Activated CD4-positive, alpha-beta memory T cell treated with anti-CD3 and anti-CD28 coated beads, Interleukin-2, amount 10 ng/mL, durations not matched to agents 7 days and 5 days (primary cell): ENCODE measurements at places on chromosomes 2 and 18. TPM values are rescaled to one million over a fixed set of nuclear protein-coding genes. Genes with fewer than 3 reads are reported as not detected.

Gene PIEZO2
- total RNA-seq, result not detected

DNA sequence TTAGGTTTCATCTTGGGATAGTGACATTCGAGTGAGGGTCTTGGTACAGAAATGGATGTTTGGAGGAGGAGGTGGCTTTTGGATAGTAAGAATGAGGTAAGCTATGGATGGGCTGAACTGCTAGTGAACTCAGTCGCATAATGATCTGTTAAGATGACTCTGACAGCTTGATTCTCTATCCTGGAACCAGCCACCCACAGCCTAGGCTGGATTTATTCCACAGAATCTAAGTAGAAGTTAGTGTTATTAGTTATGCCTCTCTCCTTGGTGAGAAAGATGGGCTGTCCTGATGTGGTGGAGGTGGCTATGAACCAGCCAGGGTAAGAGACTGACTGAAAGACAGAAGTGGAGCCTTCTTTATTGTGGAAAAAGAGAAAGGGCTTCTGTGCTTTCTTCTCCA is 22.4 kb downstream of the IL36A start:
- no peak overlapping the region for H3K4me3 ChIP-seq
- no peaks in the 10 kb centered on the region for H3K36me3 ChIP-seq
- H3K27me3 ChIP-seq, result peaks cover 43% of the 10 kb centered on the region
- H3K27ac ChIP-seq, result no peak overlapping the region

- no peaks in the 10 kb centered on the region for H3K27me3 ChIP-seq
- no peaks in the 10 kb centered on the region for H3K36me3 ChIP-seq
- H3K27ac ChIP-seq, result no peak overlapping the region
- no peak overlapping the region for H3K4me3 ChIP-seq
These were observed 95.4 kb upstream of the AQP4 start for GRCh38 chr18:26960911-26961310.

Gene SDC1
- total RNA-seq, result not detected

DNA sequence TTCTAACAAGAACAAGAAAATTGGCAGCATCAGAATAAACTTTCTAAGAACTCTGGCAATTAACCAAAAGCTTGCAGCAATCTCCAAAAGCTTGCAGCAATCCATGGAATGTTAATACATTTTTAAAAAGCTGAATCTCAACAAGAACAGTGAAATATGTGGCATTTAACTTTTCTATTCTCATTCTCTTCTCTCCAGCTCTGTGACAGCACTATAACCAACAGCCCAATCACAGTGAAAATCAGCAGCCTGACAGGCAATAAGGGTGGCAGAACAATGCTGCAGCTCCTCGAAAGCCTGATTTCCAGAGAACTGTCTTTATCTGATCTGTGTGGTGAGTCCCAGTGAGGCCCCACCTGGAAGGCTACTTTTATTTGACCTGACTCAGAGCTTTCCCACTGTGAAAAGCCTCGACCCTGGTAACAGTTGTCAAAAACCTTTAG is 60.0 kb downstream of the TMEM131 start:
- no peaks in the 10 kb centered on the region for H3K27me3 ChIP-seq
- peaks cover 5% of the 10 kb centered on the region for H3K36me3 ChIP-seq
- H3K4me3 ChIP-seq, result no peak overlapping the region

- H3K4me3 ChIP-seq, result no peak overlapping the region
- H3K4me1 ChIP-seq, result no peaks in the 10 kb centered on the region
- H3K27ac ChIP-seq, result no peak overlapping the region
- DNase-seq, result no peak
- H3K27me3 ChIP-seq, result no peaks in the 10 kb centered on the region
These were observed 170.6 kb upstream of the MEIS1 start for GRCh38 chr2:66264354-66264753.

- peaks cover 32% of the 10 kb centered on the region for H3K4me1 ChIP-seq
- H3K27ac ChIP-seq, result no peak overlapping the region
- DNase-seq, result no peak
- H3K36me3 ChIP-seq, result no peaks in the 10 kb centered on the region
- H3K27me3 ChIP-seq, result peaks cover 61% of the 10 kb centered on the region
- H3K4me3 ChIP-seq, result no peak overlapping the region
These were observed 1.4 kb upstream of the NRP2 start for GRCh38 chr2:205680903-205681302.

Gene TUBA4B
- not detected for total RNA-seq

Gene VSNL1
- total RNA-seq, result not detected

GRCh38 chr2:167814881-167815718 is 432.3 kb downstream of the STK39 start:
- H3K4me1 ChIP-seq, result no peaks in the 10 kb centered on the region
- H3K4me3 ChIP-seq, result no peak overlapping the region
- DNase-seq, result no peak
- peaks cover 5% of the 10 kb centered on the region for H3K27me3 ChIP-seq
